Activated CD4-positive, alpha-beta T cell treated with anti-CD3 and anti-CD28 coated beads for 48 hours (primary cell): ENCODE measurements at places on chromosomes 16 and 17.

DNA sequence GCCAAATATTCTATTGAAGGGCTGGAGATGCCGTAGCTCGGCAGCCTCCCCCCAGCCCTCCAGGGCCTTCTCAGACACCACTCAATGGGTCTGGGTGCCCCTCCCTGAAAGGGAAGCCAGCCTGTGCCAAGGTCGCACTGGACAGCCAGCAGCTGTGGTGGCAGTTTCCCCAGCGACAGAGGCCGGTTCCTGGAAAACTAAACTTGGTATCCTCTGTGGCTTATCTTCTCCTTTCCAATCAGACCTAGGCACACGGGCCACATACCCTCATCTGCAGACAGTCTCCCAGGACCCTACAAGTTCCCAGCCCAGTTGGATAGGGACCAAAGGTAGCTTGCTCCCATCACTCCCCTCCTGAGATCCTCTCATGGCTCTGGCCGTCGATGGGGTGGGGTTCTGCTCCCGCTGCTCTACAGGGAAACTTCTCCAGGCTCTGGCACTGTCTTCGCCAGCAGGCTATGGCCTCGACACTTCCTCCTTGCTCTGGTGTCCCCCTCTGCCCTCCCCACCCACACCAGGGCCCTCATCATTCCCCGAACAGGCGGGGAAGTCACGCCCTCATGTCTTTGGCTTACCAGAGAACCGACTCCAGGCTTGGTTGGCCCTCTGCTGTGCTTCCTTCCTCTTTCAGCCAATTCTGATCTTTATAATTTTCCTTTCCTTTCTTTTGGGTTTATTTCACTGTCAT is 18.3 kb upstream of the IL21R start:
- no peak for DNase-seq

DNA sequence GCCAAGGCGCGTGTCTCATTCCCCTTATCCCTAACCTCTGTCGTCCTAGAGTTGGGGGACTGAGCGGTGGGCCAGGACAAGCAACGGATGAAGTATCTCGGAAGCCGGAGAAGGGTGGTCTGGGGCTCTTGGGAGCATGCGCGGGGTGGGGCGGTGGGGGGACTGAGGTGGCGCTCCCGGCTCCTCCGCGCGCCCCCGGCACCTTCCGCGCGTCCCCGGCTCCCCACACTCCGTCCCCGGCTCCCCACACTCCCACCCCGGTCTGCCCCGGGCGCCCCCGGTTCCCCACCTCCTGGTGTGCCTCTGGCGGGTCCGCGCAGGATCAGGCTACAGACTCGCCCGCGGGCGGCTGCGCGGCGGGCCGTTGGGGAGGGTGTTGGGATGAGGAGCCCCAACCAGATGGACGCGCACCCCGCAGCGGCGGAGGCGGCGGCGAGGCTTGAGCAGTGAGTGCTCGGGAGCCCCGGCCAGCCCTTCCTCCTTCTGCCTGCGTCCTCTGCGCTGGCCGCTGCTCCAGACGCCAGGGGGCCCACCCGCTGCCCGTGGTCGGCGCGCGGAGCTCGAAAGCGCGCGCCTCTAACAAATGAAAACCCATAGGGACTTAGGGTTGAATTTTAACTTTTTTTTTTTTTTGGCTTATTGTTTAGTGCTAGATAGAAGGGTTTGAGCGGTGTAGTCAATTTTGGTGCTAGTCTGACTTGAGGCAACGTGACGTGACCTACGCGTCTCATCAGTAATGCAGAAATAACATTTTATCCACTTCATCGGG is 5.6 kb upstream of the CRYM start:
- DNase-seq: no peak

DNA sequence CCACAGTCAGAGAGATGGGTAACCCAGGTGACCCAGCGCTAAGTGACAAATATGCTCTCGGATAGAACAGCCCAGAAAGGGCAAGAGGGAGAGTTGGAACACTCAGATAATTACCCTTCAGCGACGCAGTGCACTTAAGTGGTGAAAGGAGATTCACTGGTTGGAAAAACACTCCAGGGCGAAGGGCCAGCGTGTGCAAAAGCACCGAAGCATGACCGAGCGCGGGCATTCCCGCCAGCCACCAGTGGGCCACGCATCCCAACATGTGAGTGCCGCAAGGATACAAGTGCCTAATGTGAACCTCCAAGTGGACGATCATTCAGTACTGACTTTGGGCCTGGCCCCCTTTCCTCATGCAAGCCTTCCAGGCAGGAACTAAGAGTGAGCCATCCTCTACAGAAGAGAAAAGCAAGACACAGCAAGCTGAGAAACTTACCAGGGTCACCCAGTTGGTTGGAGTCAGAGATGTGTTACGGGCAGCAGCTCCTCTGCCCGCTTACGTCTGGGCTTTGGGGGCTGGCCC is 258.4 kb downstream of the C16orf95 start:
- DNase-seq: no peak

- no peak for DNase-seq
Measured at GRCh38 chr17:39218906-39219305, 6.8 kb downstream of the STAC2 start.

GRCh38 chr17:27088767-27089078 is 205.2 kb upstream of the WSB1 start:
- no peak for DNase-seq

- no peak for DNase-seq
Measured at GRCh38 chr17:74161503-74161875, 42.0 kb upstream of the RPL38 start.

DNA sequence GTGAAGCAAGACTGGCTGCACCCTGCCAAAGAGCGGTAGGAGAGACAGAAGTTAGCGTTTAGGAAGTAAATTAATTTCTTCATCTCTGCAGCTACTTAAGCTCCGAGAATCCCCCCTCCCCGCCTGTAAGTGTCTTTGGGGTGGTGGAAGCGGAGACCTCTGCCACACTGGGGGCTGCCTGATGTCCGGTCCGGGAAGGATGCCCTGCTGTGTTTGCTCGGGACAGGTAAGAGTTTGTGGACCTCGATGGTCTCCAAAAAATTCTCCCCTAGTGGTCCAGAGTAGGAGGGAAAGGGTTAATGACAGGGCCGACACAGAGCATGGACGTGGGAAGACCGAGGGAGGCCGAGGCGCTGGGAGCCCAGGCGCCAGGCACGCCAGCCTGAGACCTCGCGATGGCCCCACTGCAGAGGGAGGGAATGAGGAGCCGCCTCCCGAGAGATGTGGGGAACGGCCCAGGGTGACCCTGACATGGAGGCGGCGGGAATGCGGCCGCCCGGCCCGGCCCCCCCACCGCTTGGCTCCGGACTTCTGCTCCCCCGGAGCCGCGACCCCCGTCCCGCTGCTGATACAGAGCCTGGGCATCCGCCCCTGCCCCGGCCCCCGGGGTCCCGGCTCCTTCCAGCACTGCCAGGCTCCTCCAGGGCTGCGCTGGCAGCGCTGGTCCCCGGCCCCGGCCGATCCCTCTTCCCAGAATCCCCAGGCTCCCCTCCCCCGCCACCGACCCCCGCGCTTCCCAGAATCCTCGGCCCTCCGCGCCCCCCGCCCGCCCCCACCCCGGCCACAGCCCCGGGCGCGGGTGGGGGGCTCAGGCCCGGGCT is 680 bp downstream of the ZNF629 start:
- DNase-seq: peak; percentile 38

DNA sequence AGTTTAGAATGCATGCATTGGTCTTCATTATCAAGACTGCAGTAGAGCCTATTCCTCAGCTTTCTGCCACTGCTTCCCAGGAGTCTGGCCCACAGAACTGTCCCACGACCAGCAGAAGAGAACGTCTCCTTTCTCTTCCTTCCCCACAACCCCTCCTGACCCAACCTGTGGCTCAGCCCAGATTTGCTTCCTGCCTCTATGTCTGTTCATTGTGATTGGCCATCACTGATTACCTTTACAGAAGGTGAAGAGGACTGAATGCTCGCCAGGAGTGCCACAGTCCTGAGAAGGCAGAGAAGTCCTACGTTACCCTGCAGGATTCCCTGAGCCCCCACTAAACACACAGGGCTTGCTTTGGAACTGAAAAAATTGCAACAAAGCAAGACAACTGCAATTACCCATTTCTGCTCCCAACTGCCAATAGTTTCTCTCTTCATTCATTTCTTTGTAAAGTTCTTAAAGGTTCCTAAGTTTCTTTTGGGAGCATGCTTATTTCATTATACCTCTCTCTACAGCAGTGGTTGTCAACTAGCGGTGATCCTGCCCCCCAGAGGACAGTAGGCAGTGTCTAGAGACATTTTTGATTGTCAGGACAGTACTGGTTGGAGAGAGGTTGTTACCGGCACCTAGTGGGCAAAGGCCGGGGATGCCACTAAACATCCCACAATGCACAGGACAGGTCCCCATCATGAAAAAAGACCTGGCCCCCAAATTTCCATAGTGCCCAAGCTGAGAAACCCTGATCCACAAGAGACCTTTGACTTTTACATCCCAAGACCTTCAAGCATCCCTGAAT is 4.5 kb upstream of the NAT9 start:
- peak; percentile 35 for DNase-seq
